ENCODE measurements at places on chromosomes 5 and 9.

DNA sequence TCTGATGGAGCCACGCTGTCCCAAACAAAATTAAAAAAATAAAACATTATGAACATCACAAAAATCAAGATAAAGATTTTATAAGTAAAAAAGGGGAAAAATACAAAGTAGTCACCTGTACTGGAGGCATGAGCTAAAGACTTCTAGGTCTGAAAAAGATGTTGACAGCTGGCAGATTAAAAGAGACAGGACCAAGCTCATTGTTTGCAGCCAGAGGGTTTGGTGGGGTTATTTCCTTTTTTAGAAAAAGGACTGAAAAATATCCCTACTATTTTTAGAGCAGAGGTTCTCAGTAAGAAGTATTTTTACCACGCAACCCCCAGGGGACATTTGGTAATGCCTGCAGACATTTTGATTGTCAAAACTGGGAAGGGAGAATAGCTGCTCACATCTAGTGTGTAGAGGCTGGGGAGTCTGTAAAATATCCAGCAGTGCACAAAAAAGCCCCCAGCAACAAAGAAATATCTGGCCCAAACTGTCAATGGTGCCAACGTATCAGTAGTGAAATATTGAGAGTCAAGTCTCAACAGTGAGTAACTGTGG is 353.4 kb downstream of the TLE1 start:
- DNase-seq, result no peak

- no peak for DNase-seq
Measured at GRCh38 chr9:132857031-132857430, 21.1 kb downstream of the AK8 start.

DNA sequence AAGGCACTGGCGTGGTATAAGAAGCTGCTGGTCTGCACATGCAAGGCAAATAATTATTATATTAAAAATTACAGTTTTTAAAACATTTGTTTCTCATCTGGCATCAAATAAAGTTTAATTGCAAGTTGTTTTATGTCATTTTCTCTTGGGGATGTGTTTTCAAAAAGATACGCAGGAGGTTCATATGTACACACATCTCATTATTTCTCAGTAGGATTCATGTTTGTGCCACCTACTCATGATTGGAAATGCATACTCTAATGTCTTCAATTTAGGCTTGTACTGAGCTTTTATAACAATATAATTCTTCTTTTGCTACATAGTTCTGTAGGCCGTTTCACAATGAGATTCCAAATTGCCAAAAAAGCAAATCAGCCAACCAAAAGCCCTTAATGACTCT is 244.2 kb upstream of the MEF2C start:
- DNase-seq, result no peak

DNA sequence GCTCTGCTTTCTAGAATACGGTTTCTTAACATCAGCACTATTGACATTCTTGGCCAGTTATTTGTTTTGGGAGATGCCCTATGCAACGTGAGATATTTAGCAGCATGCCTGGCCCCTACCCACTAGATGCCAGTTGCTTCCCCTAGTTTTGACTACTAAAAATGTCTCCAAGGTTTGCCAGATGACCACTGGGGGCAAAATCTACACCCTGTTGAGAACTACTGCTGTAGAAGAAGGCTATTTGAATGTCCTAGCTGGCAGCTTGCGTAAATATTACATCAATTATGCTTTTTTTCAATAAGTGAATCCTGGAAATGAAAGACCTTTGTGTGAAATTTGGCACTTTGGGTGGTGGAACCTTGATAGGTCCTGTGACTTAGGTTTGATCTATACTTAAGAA is 5.0 kb downstream of the NCBP1 start:
- no peak for DNase-seq
